Cardiac fibroblast (primary cell): ENCODE measurements at places on chromosomes 4 and X.

DNA sequence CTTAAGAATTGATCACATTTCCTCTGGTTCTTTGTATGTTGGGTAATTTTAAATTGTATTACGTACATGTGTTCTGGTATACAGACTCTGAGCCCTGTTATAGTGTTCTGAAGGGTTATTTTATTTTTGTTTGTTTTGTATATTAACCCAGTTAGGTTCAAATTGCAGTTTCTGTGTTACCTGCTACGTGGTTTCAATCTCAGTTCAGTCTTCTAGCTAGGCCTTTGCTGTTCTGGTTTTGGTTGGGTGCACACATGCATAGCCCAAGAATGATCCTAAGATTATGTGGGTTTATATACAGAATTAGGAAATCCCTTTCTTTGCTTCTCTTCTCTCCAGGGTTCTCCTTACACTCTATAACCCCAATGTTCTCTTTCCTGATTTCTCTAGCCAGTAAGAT is 161.0 kb downstream of the PPP1R2C start:
- DNase-seq = no peak

- no peak for DNase-seq
These were observed 8.8 kb downstream of the LARP7 start for GRCh38 chr4:112645541-112646329.

DNA sequence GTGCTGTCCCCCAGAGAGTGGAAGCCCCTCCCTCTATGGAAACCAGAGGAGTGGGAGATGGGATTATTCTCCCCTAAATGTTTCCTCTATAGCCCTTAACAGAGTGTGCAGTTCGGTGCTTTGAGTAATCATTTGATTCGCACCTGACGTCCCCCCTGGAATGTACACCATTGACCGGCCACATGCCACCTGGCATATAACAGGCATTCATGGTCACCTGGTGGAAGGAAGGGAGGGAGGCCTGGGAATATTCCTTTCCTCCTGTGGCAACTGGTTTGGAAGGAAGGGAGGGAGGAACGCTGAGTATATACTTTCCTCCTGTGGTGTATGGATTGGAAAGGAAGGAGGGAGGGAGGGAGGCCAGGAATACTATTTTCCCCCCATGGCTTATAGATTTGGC is 77.2 kb downstream of the CRMP1 start:
- no peak for DNase-seq

GRCh38 chr4:185755451-185755850 is 56.5 kb downstream of the SORBS2 start:
- no peak for DNase-seq

- DNase-seq = peak; percentile 44
These were observed at the start of gene SORCS2 for GRCh38 chr4:7192252-7193029. Gene SORCS2 (plus strand): TSS chr4:7192538.

DNA sequence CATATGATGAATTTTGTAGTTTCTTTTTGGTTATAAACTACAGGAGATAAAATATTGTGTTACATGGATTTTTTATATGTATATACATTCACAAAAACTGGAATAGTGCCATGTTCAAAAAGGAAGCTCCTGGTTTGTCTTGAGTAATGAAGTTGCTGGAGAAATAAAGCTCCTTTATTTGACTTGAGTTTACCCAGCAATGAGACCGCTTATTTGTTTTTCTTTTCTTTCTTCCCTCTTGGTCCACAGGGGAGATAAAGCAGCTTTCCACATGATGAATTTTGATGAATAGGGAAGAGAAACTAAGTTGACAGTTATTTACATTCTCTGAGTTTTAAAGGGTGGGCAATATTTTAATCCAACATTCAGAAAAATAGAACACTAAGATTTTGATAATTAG is 176.5 kb downstream of the GPM6A start:
- DNase-seq = no peak

GRCh38 chr4:126552321-126552720 is 1080.4 kb upstream of the INTU start:
- no peak for DNase-seq

DNA sequence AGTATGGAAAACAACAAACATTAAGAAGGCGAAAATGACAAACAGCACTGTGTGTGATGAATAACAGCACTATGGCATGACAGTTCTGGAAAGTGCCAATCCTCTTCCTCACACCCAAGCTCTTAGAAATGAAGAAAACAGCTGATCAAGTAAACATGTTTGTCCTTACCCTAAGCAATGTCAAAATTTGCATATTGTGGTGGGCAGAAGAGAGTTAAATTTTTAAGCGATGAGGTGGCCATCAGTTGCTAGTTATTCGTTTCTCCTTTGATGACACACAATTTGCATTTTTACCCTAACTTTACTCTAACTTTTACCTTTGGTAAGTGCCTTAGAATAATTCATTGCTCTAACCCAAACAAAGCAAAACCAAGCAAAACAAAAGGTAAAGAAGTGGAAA is 8.8 kb downstream of the PROM1 start:
- DNase-seq = no peak

DNA sequence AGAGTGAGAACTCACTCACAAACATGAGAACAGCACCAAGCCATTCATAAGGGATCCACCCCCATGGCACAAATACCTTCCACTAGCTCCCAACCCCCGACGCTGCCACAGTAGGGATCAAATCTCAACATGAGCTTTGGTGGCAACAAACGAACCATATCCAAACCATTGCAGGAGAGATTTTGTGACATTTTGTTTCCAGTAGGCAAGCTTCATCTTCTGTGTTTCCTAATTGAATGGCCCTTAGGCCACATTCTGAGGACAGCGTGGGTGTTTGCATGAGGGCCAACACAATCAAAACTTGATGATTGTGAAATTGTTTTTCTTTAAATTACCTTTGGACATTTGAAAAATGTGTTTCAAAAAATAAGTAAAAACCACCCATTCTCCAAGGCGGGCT is 102.6 kb upstream of the LNX1 start:
- DNase-seq = no peak

- no peak for DNase-seq
These were observed 6.5 kb downstream of the SASH3 start for GRCh38 chrX:129786210-129786651.

DNA sequence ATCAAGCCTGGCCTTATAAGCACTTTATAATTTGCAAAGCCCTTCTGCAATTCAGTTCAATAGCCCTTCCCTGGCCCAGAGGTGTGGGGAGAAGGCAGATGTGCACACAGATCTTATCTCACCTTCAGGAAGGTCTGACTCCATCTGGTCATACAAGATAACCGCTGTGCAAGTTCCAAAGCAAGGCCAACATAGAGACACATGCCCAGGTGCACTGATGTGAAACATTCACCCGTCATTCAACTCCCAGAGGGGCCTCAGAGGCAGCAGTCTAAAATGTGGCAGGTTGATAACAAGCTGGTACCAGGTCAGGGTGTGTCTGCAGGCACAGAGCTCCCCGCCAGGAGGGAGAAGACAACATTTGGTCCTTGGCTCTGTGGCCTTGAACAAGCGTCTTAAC is 10.9 kb upstream of the WFS1 start:
- no peak for DNase-seq

- no peak for DNase-seq
These were observed 427.3 kb upstream of the FAM241A start for GRCh38 chr4:111717921-111718320.

GRCh38 chr4:168731706-168732414 is 235.0 kb downstream of the PALLD start:
- no peak for DNase-seq

- DNase-seq = no peak
These were observed 283.9 kb downstream of the ANKRD50 start for GRCh38 chr4:124428648-124429047.
